ENCODE measurements at places on chromosomes 7 and 10.

- no peak for DNase-seq
These were observed 30.4 kb upstream of the PPP2R2D start for GRCh38 chr10:131870411-131870810.

GRCh38 chr7:102165136-102165535 lies 121.5 kb upstream of the SH2B2 start:
- DNase-seq = no peak

- no peak for DNase-seq
These were observed 92.6 kb downstream of the HPSE2 start for GRCh38 chr10:99143011-99143410.

- DNase-seq = no peak
These were observed 42.9 kb downstream of the CCDC186 start for GRCh38 chr10:114131094-114131493.

- DNase-seq = no peak
These were observed 100.6 kb downstream of the ARHGAP22 start for GRCh38 chr10:48504141-48504885.

Measured in NCI-H2227 treated with DMSO at 0.1 percent for 48 hours (cell line).